Muscle of leg (tissue), 16 donors: ENCODE measurements at places on chromosomes 5 and 9. TPM values are rescaled to one million over a fixed set of nuclear protein-coding genes. Genes with fewer than 3 reads are reported as not detected.

DNA sequence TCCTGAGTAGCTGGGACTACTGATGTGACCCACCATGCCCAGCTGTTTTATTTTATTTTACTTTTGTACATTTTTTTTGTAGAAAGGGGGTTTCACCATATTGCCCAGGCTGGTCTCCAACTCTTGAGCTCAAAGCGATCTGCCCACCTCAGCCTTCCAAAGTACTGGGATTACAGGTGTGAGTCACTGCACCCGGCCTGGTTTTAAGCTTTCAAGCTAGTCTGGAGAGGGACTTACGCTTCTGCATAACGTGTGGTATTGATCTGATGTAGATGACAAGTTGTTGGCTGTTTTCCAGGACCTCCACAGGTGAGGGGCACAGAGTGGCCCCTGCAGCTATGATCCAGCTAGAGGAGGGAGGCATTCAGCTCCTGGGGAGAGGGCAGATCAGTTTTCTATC lies 6.8 kb upstream of the CCL21 start:
- no peak for DNase-seq

GRCh38 chr5:148214665-148215185 lies 11.9 kb downstream of the SPINK6 start:
- DNase-seq: peak; percentile 51

- DNase-seq: no peak
Measured at GRCh38 chr9:68781928-68782327, 76.9 kb downstream of the PIP5K1B start.

GRCh38 chr9:135079676-135080075 lies 7.8 kb upstream of the OLFM1 start:
- no peak for DNase-seq

- DNase-seq: no peak
Measured at GRCh38 chr9:124265551-124265950, 7.8 kb downstream of the NEK6 start.

DNA sequence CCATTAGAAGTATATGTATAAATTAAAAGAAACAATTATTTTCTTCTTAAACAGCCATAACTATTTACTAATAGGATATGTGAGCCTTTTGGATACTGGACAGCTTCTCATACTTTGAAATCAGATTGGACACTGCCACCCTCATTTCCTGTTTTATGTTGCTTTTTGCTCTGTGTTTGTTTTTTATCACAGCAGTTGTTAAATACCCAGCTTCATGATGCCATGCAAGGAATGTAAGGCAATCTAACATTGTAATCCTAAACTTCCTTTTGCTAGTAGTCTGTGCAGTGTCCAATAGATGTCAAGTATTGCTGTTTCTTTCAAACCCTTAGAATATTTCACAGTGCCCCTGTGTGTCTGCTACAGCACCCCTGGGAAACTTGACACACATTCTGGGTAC lies 56.2 kb downstream of the CNTLN start:
- DNase-seq: no peak

DNA sequence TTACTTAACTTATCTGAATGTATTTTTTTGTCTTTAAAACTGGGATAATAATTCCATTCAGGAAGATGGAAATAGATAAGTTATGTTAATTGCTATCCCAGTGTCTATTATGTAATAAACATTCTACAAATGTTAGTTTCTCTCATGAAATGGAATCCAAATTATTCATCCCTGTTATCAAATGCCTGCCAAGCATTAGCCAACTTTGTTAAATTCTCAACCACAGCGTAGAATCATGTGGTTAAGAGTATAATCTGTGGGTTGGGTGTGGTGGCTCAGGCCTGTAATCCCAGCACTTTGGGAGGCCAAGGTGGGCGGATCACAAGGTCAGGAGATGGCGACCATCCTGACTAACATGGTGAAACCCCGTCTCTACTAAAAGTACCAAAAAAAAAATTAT lies 912.9 kb upstream of the SEMA6A start:
- no peak for DNase-seq

DNA sequence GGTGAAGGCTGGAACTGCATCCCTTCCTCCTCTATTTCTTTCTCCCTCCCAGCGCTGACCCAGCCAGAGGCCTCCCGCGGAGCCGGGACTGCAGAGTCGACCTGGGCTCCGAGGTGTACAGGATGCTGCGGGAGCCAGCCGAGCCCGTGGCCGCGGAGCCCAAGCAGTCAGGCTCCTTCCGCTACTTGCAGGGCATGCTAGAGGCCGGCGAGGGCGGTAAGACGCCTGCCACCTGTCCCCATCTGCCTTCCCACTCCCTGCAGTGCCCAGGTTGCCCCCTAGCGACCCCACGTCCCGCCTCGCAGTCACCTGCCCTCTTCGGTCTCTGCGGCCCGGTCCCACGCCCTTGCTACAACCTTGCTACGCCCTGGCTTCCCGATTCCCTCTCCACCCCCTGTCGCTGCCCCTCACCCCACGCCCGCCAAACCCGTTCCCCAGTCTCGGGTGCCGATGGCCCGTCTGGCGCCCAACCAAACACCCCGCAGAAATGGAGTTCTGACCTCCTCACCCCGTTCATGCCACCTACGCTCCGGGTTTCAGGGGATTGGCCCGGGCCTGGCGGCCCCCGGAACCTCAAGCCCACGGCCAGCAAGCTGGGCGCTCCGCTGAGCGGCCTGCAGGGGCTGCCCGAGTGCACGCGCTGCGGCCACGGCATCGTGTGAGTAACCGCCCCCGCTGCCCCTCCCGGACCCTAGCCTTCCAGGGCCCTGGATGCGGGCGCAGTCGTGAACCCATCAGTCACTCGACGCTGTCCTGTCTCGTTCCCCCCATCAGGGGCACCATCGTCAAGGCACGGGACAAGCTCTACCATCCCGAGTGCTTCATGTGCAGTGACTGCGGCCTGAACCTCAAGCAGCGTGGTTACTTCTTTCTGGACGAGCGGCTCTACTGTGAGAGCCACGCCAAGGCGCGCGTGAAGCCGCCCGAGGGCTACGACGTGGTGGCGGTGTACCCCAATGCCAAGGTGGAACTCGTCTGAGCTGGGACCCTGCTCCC lies 14.1 kb downstream of the PDLIM4 start:
- DNase-seq: no peak

DNA sequence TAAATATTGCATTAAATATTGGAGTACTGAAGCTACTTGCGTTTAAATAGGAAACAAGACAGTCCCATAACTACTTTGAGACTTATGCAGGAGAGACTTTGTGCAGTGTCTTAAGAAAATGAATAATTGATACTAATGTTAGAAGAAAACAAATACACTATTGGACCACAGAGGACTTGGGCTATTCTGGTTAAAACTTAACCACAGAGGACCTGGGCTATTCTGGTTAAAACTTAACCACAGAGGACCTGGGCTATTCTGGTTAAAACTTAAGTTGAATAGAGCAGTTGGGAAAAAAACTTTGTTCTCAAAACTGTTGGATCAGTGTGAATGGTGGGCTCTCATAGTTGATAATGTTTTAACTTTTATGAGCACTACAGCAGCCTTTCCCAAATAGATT lies 141.7 kb downstream of the WDR70 start:
- DNase-seq: no peak

DNA sequence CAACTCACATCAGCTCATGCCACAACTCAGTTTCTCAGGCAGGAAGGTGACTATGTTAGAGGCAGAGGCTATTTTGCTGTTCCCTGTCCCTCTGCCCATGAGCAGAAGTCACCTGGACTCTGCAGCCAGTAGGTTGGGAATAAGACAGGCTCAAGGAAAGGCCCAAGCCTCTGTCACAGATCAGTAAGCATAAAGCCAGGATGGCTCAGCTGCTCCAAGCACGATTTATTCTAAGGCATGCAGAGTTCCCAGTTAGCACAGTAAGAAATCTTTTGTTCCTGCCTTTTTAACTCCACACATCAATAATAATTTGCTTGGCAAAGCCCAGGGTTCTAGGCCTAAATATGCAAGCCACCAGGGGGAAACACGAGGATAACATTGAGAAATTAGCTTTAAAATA lies 249.0 kb upstream of the ADRA1B start:
- no peak for DNase-seq

DNA sequence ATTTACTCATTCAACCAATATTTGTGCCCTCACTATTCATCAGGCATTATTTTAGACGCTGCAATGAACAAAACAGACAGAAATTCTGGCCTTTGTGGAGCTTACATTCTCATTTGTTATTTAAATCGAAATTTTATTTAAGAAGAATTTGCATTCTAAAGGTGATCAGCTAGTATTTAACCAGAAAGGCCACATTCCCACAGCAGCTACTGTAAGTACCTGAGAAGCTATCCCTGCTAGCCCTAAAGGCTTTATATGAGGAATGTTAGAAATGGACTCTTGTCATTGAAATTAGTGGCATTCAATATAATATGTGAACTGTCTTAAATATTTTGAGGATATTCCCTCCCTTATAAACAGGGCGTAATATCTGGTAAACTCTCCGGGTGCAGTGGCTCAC lies 35.0 kb upstream of the GOLM1 start:
- DNase-seq: no peak

DNA sequence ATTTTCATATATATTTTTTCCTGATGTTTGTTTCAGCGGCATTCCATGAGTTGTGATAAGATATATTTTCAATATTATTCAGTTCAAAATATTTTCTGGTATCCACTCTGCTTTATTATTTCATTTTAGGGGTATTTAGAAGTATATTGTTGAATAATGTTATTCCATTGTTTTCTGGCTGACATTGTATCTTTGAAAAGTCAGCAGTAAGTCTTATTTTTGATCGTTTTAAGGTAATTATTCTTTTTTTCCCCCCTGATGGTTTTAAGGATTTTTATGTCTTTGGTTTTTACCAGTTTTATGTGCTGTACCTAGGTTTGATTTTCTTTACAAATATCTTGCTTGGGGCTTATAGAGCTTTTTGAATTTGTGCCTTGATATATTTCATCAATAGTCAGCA lies 6.6 kb upstream of the GLRA1 start:
- DNase-seq: no peak

- no peak for DNase-seq
Measured at GRCh38 chr5:81428861-81429260, 34.9 kb upstream of the ACOT12 start.

DNA sequence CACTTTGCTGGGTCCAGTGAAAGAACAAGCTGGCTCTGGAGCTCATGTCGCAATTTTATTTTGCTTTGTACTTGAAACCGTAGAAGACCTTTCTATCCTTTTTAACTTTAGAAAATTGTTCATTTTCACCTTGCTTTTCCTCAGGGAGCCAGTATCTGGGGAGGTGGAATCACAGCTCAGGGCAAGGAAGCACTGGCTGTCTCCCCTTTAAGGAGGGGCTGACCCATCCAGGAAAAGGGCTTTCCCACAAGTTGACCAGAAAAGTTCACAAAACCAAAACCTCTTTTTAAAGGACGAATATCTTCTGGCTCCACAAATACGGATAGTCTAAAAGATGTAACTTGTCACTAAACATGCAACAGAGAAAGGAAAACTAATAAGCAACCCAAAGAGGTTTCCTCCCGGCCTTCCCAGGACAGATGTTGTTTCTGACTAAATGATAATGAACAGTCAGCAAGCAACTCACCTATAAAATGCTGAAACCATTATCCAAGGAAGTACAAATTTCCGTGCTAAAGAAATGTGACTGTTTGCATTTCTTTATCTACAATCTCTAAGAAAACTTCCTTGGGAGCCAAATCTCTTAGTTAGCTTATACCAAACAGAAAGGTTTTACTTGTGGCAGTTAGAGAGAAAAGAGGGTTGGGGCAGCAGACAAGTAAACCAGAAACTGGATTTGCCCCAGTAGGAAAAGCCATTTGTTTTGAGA lies 278.2 kb downstream of the PLK2 start:
- DNase-seq: no peak

DNA sequence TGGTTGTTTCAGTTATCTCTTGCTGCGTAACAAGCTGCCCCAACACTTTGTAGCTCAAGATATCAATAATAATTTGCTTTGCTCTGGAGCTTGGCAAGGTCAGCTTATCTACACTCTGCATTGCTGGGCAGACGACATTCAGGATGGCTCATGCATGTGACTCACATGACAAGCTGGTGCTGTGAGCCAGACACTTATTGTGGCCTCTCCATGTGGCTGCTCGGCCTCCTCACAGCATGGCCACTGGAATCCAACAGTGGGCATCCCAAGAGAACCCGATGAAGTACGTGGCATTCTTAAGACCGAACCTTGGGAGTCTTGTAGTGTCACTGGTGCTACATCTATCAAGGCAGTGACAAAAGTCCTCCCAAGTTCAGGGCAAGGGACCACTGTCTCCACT lies 94.2 kb upstream of the MVB12B start:
- DNase-seq: no peak

The RANBP3L gene
- 0.40 TPM for total RNA-seq

The MYMK gene
- 23.0 TPM for total RNA-seq

The SLC36A3 gene
- not detected for total RNA-seq

The ANKRD34B gene
- total RNA-seq: 0.13 TPM

The ADRB2 gene
- total RNA-seq: 1.4 TPM

The C5orf63 gene
- 5.0 TPM for total RNA-seq
